AG09309 (cell line): ENCODE measurements at places on chromosomes 5 and 9.

- no peak for DNase-seq
Measured at GRCh38 chr9:12631866-12632265, 61.3 kb upstream of the TYRP1 start.

DNA sequence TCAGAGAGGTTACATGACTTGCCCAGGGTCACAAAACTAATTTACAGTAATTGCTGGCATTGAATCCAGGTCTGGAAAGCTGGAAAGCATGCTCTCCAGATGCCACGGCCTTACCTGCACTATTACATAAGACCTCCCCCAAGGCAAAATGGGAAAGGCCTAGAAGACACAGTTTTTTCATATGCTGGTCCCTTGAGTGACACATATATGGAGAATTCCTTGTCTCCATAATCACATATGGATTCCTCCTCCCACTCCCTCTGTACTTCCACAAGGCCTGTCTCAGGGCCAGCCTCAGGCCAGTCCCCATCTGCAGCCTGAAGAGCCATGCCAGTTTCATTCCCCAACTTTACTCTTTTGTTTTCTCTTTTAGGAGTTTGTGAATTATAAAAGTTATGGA, 28.6 kb upstream of the MEIKIN start:
- DNase-seq, result no peak

GRCh38 chr9:7341571-7341970, 458.0 kb downstream of the DMAC1 start:
- DNase-seq, result no peak

DNA sequence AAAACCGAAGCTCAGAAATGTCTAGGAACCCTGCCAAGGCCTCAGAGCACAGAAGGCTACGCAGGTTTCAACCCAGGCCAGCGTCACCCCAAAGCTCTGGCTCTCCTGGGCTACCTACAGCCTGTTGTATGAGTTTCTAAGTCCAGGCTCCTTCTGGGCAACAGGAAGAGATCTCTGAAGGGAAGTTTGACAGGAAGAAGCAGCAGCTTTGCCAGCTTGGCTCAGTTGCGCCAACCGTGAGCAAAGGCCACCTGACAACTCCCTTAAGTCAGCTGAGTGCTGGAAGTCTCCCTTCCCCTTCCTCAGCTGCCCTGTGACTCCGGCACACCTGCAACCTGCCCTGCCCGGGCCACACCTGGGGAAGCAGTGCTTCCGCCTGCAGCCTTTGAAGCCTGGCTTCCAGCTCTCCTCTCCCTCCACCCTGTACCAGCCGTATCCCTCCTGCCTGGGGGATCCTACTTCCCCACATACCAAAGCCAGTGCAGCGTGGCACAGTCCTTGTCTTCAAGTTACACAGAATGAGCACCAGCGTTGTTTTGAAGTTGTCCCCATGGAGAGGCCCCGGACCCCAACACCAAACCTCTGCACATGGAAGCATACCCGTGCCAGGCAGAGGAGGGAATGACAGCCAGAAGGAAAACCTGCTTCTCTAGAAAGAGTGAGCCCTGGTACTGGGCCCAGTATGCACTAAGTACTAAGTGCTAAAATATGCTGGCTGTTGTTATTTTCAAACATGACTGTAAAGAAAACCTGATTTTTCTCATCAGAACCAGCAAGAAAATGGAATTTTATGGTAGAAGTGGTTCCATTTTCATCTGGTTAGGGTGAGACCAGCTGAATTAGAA, 36.5 kb downstream of the SHB start:
- DNase-seq, result no peak

GRCh38 chr5:83780699-83781350, 60.2 kb upstream of the HAPLN1 start:
- no peak for DNase-seq
